Stimulated activated CD8-positive, alpha-beta memory T cell treated with anti-CD3 and anti-CD28 coated beads, Interleukin-12 subunit alpha, Interleukin-12 subunit beta, amount 100 ng/mL, for 4 hours (primary cell): ENCODE measurements at places on chromosomes 3 and 15.

DNA sequence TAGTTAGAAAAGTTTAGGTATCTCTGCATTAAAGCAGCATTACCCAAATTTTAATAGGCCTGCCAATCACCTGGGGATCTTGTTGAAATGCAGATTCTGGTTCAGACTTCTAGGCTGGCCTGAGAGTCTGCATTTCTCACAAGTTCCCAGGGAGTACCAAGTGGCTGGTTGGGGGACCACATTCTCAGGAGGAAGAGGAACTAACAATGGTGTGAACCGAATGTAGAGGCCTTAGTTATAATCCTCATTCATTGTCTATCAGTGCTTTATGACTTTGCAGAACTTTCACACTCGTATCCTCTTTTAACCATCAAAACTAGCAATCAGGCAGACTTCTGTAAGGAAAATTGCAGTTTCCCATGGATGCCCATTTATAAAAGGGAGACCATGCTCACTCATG, 38.2 kb upstream of the UBE2E1 start:
- DNase-seq = no peak

- DNase-seq = no peak
Observed at GRCh38 chr3:32814361-32814760, 3.4 kb upstream of the TRIM71 start.

DNA sequence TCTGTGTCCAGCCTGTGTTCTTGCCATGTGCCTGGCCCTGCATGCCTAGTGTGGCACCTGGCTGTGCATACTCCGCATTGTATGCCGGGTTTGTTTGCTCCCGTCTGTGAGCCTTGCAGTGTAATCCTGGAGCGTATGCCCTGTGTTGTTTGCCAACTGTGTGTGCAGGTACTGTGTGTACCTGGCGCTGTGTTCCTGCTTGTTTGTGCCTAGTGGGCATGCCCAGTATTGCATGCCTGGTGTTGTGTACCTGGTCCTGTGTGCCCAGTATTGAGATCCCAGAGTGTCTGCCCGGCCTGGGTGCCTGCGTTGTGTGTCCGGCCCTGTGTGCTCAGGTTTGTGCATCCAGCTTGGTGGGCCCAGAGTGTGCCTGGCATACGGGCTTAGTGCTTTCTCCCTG, 54.5 kb upstream of the CHRNA7 start:
- no peak for DNase-seq

DNA sequence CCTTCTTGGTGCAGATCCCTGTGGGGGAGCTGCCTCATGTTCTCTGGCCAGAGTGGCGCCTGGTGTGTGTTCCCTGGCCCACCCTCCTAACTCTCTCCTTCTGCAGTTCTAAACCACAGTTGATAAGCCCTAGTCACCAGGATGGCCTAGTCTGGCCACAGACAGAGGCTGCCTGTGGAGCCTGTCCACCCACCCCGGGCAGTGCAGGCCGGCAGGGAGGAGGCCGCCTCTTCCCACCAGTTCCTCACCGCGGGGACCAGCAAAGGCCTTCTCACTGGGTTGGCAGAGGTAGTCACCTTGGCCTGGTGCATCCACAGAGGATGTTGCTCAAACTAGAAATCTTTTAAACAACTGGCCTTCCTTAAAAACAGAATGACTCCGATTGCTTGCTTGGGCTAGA, 276.4 kb upstream of the TTC14 start:
- DNase-seq = no peak

DNA sequence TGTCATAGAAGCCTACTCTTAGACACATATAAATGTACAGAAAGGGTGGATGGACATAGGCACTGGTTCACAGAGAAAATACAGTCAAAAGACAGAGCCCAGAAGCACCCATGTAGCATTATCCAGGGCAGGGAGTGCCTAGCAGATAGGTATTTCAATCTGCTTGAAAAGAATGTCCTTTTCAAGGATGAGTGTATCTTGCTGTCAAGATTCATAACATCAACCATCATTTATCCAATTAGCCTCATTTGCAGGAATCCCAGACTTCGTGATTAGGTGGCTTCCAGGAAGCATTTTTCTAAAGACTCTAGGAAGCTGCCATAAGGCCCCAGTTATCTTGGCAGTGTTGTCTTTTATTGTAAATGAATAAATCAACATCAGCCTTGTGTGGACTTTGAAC, 55.6 kb downstream of the SCN11A start:
- no peak for DNase-seq

- no peak for DNase-seq
Observed at GRCh38 chr15:94844538-94845389, 613.4 kb downstream of the MCTP2 start.

GRCh38 chr3:976006-976405, 116.8 kb upstream of the CNTN6 start:
- no peak for DNase-seq

DNA sequence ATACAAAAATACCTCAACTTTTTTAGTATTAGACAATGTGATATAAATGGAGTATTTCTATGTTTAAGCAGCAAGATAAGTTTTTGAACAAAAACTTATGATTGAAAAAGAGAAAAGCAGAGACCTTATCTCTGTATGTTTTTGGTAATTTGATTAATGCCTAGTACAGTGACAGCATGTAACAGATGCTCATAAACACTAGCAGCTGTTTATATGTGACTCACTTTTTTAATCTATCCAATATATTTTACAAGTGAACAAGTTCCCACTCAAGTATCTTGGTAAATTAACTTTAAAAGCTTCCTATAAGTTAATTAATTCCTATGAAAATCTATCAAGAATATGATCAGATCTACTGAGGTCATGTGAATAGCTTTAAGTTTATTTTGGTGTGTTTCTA, 55.1 kb downstream of the NGLY1 start:
- no peak for DNase-seq

DNA sequence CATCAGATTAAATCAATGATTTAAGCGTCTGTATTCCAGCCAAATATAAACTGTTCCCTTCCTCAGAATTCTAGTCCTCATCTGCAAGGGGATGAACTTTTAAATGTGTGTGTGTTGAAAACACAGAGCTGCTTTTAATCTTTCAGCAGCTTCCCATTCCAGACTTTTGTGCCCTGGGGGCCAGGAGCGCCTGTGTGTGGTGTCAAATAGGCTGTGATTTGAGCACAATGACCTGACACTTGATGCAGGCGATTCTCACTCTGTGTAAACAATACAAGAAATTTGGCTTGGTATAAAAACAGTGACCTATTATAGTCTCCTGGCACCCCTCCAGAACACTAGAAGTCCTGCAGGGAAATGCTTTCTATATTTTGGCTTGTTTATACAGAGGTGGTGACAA, 274.6 kb upstream of the ROPN1 start:
- no peak for DNase-seq

DNA sequence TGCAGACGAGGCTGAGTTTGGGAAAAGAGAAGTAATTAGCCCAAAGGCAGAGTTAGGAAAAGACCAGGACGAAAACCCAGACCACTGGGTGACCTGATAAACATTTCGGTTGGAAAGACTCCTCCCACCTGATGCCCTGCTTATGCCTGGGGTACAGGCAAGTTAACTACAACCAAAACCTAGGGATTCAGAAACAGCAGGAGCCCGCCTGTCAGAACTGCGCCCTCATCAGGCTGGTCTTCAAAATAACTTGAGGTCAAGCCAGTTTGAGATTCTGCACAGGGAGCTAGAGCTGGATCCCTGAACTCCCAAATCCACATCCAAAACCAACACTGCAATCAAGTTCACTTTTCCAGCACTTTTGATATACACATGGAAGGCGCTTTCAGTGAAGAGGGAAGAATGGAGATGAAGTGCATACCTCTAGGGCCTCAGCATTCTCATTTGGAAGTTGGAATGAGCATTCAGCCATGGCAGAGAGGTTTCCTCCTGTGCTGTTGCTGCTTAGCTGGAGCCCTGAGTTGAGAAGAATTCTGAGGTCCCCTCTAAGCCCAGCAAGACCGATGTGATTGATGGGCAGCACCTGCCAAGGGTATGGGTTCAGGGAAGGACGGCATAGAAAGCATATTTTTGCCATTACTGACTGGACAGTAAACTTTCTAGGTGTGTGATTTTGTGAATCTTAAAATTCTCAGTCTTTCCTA, 11.6 kb downstream of the TSEN2 start:
- no peak for DNase-seq

GRCh38 chr15:100613208-100613607, 10.8 kb downstream of the ASB7 start:
- DNase-seq = no peak
